ENCODE measurements at places on chromosomes 2 and 18. TPM values are rescaled to one million over a fixed set of nuclear protein-coding genes. Genes with fewer than 3 reads are reported as not detected.

DNA sequence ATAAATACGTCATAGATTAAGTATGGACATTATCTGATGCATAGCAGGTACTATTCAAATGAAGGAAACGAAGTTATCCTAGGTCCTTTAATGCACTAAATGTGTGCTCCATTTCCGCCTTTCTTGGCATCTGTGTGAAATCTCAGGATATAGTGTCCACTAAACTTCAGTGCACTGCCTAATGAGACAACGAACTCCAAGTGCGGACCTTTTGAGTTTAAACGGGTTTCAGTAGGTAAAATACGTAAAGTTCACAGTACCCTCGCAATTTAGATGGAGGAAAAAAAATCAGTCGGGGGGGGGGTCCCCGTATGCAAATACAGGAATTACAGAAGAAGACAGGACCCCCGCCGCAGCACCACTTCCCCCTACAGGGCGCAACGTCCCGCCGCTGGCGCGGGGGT, 729 bp upstream of the REL start:
- no peak for DNase-seq

DNA sequence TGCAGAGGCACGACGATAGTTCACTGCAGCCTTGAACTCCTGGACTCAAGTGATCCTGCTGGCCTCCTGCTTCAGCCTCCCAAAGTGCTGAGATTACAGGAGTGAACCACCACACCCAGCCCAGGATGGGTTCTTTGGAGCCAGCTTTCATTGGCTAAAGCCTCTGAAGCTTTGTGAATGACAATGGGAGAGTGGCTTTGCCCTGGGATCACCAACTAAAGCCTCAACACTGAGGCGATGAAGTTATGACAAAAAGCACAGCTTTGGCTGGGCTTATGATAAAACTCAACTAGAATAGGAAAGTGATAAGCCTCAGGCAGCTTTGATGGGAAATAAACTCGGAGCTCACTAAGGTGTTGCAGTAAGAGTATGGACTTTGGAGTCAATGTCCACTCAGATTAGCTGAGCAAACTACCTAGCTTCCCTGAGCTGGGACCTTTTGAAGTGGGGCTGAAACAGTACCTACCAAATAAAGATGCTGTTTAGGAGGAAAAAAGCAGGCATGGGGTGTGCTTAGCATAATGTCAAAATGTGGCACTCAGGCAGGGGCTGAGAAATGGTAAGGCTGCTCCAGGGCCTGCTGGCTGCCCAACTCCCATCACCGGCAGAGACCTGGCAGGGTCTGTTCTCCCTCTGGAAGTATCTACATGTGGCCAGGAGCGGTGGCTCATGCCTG, 4.3 kb downstream of the TMEM127 start:
- no peak for DNase-seq

DNA sequence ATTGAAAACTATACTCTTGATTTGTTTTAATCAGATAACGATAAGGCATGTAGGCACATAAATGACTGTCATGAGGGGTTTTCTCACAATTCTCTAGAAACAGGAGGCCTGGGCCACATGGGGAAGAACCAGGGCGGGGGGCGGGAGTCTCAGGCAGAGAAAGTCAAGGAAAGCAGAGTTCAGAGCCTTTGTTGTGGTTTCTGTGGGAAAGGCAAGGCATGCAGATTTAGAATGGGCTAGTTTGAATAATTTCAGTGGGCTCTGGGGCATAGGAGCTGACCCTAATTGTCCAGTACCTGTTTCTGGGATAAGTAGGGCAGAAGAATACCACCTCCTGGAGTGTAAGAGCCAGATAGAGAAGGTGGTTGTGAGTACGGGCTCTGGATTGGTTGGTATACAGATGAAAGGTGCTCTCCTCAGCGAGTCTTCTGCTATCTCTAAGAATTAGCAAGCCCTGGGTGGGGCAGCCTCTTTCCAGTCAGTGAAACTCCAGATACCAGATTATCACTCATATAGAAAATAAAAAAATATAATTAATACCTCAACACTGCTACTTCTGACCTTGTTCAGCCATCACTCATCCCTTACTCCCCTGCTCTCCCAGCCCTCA, 41.5 kb upstream of the CYRIA start:
- DNase-seq, result no peak

- no peak for DNase-seq
Measured at GRCh38 chr2:1927896-1928568, 183.7 kb upstream of the PXDN start.

GRCh38 chr2:188976545-188977268, 2.5 kb downstream of the COL3A1 start:
- no peak for DNase-seq

DNA sequence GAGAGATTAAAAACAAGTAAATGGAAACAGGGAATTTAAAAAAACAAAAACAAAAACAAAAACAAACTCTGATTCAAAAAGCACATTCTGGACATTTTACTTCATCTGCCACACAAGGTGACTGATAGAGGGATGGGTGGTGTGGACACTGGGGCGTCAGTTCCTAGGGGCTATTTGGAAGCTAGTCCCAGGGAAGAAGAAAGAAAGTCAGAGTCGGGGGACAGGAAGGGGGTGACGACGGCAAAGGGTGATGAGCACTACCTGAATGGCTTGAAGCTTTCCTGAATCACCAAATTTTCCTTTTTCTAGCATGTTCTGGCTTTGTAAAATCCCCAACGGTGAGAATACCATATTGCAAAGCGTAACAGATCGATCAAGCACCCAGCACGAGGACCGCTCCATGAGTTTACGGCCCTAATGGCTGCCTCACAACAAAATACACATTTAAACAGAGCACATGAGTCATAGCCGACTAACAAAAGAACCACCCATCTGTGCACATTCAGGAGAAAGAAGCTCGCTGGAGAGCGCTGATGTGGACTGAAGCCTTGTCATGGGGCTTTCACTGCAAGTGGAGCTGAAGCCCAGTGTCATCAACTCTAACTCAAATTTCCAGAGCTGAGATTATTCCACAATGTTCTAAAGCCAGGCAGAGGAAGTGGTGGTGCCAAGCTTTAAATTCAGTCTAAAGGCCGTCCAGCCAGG, 178.9 kb downstream of the LNPK start:
- no peak for DNase-seq

GRCh38 chr2:132462236-132462635, 45.6 kb downstream of the GPR39 start:
- DNase-seq, result no peak

DNA sequence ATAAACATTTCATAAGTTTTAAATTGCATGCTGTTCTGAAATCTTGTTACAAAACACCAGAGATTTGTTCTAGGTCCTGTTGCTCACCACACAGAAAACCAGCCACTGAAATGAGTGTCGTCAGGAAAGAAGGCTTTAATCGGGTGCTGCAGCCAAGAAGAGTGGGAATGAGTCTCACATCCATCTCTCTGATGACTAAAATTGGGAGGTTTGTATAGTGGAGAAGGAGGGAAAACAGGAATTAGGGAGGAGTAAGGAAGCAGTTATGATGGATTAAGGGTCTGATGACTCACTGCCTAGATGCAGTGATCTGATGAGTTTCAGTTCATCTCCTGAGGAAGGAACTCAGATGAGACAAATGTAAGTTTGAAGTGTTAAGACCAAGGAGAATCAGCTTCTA, 42.1 kb upstream of the GPR39 start:
- no peak for DNase-seq

GRCh38 chr2:160351956-160352355, 141.7 kb downstream of the RBMS1 start:
- DNase-seq, result no peak

GRCh38 chr2:183610724-183611123, 486.5 kb downstream of the NUP35 start:
- DNase-seq, result no peak

DNA sequence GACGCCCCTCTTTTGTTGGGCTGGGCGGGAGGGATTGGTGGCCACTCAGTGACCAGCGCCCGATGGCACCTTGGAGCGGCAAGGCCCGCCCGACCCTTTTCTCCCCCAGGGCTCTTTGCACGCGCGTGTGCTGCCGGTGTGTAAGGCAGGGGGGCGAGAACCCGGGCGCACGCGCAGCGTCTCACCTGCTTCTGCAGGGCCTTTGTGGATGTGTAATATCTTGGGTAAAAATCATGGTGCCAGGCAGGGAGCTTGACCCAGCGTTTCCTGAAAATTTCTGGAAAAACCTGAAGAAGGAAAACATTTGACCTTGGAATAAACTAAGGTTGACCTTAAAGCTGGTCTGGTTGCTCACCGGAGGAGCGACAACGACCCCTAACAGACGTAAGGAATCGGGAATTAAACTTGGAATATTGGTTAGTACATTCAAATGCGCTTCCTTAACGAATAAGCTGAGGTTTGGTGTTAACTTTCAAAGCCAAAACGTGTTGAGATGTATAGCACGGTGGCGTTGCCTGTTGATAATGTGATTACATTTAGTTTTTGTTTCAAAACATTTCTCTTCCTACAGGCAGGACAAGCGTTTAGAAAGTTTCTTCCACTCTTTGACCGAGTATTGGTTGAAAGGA, 438 bp downstream of the HSPE1 start:
- no peak for DNase-seq

- DNase-seq, result no peak
Measured at GRCh38 chr2:143155661-143156060, 26.4 kb downstream of the ARHGAP15 start.

GRCh38 chr18:39480494-39481195, 1915.0 kb upstream of the CELF4 start:
- DNase-seq, result no peak

GRCh38 chr2:24449344-24449743, 41.7 kb upstream of the NCOA1 start:
- DNase-seq, result no peak

DNA sequence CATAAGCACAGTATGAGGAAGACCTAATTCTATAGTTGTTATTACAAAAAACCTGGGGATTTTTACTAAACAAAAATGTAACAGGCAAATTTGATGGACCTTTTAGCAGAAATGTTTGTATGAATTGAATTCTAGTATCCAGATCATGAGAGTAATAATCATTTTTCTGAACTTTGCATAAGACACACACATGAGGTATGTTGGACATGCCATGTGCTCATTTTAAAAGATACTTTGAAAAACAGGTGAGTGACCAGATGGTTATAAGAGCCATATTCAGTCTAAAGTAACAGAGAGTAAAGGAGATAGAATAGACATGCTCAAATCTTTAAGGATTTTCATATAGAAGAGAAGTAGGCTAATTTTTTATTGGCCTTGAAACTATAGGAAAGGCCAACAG, 663.6 kb downstream of the NRXN1 start:
- no peak for DNase-seq

DNA sequence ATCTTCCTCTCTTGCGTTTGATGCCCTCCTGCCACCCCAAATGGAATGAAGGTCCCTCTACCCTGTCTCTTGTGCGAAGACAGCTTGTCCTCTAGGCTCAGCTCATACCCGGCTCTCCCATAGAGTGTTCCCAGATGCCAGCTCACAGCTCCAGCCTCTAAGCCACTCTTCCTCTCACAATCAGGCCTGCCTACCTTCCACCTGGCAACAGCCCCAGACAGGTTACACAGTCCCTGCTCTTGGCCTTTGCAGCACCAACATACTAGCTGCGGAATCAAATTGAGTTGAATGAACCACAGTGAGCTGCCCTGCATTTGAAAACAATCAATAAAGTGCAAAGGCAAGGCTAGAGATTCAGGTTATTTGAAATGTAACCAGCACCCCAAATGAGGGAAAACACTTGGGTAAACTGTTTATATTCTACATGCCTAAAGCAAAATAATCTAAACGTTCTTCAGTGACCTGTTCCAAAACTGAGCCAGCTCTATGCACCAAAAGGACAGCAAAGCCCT, 105.1 kb downstream of the COL4A4 start:
- no peak for DNase-seq

CXCR2 gene
- total RNA-seq, result 0.20 TPM

IL36RN gene
- total RNA-seq, result not detected

NPHP1 gene
- total RNA-seq, result 0.11 TPM

UGT1A4 gene
- not detected for total RNA-seq

C2orf66 gene
- not detected for total RNA-seq

APOB gene
- not detected for total RNA-seq

FNDC4 gene
- not detected for total RNA-seq

FAM110C gene
- 0.11 TPM for total RNA-seq

Measured in naive thymus-derived CD4-positive, alpha-beta T cell (primary cell).